ENCODE measurements at places on chromosomes 12 and 14. TPM values are rescaled to one million over a fixed set of nuclear protein-coding genes. Genes with fewer than 3 reads are reported as not detected.

ARHGEF40 gene
- total RNA-seq = 42.7 TPM

GRCh38 chr12:31308116-31308515 is 17.8 kb downstream of the SINHCAF start:
- DNase-seq = no peak

DNA sequence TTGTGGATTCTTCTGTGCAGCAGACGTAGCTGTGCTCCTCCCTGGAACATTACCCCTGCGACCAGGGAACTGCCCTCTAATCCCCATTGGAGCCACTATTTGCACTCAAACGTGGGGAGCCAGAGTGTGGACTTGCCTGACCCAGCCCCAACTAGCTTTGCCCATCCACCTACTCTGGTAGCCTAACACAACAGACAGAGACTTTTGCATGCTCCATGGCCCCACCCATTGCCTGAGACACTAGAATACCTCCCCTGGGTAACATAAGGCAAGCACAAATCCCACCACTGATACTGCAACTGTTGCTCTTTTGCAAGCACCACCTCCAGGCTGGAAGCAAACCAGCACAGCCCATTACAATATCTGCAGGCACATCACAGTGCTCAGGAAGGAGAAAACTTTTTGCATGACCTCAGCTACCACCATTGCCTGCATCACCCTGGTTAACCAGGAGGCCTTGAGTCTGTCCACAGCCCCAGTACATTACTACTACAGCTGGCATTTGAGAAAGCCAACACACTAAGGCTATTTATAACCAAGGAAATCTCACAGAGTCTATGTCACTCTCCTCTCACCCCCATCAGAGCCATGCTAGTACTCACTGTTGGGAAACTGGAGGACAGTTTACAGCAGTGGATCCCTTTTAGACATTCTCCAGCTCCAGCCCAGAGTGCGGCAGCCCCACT is 15.0 kb downstream of the CEP128 start:
- DNase-seq = no peak

DNA sequence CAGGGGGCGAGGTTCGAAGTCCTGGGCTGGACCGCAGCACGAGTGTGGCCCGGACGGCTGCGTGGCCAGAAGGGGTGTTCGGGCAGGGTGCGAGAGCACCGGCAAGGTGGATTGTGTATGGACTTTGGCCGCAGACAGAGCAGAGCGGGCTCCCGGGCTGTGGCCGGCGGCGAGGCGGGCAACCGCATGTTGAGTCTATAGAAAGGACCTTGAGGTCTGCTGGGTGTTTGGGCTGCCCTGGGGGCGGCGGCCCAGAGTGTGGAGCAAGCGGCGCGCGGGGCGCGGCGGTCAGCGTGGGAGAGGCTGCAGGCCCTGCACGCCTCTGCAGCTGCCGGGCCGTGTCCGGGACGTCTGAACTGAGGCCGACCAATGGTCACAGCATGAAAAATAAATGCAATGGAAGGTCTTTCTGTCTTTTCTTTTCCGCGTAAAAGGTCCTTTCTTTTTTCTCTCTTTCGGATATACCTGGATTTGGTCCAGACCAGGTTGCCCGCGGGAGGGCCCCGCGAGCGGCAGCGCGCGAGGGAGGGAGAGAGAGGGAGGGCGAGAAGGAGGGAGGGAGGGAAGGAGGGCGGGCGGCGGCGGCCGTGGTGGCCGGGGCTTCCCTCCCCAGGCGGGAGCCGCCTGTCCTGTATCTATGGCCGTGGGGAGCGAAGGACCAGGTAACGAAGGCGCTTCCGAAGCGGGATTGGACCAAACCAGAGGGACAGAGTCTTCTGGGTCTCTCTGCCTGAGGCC is 5.5 kb upstream of the HOXC9 start:
- DNase-seq = no peak

DNA sequence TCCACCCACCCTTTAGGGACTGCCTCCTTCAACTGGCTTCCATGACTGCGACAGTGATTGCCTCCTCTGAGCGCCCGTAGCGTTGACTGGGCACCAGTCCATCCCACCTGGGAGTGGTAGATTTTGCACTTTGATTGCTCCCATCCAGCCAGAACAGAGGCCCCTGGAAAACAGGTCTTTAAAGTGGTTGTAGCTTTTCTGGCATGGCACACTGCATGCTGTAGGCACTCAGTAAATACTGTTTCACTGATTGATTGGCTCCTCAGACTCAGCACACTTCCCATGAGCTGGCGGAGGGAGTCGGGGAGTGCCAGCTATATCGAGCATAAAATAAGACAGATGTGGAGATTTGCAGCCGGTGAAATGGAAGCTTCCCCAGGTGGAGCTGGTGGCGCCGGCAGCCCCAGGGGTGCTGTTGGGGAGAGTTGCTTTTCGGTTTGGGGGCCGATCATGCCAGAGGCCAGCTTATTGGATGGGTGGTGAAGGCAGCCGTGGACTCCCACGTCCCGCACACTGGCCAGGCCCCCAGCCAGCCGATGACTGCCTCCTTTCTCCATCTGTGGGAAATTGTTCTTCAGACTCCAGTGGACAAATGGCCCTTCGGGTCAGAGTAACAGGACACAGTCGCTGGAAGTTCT is 200.2 kb downstream of the TSPAN9 start:
- no peak for DNase-seq

BDKRB1 gene
- 0.40 TPM for total RNA-seq

ZC3H14 gene
- total RNA-seq = 65.3 TPM

TBX3 gene
- 2.0 TPM for total RNA-seq

GRCh38 chr14:69547701-69548348 is 26.8 kb downstream of the CCDC177 start:
- DNase-seq = no peak

GRCh38 chr12:120350576-120351350 is 18.2 kb downstream of the MSI1 start:
- DNase-seq = no peak

TMEM52B gene
- not detected for total RNA-seq

- no peak for DNase-seq
Measured at GRCh38 chr12:42190376-42190775, 45.7 kb upstream of the GXYLT1 start.

TCTN1 gene
- total RNA-seq = 15.3 TPM

ABCC9 gene
- total RNA-seq = 0.23 TPM

OR6C3 gene
- not detected for total RNA-seq

DNA sequence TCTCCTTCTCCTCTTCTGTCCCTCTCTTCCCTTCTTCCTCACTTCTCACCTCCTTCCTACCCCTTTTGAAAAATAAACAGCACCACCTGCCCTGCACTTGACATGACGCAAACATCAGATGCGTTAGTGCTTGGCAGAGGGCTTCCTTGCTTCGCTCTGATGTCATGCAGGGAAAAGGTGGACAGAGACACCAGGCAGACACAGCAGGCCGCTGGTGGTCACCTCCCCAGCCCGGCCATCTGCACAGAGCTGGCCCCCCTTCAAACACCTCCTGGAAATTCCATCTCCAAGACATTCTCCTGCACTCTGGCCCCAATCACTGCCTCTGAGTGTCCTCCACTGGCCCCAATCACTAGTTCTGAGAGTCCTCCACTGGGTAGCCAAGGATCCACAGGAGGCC is 353.6 kb downstream of the MED13L start:
- DNase-seq = no peak
